Left forelimb (tissue), 1 donor: ENCODE measurements at places on chromosomes 5 and 9.

DNA sequence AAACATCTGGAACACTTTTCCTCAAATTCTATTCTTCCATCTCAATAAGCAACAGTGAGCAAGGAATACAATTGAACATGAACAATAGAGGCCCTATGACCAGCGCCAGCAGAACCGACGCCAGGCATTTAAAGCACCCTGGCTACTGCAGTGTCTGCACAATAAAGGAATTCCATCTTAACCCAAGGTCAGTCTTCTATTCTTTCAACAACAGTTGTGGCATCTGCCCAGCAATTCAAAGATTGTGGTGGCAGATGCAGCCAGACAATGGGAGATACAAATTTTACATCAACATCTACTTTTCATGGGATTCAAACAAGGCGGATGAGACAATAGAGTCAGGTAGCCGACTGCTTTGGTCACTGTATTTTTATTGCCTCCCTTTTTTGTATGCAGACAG lies 65.9 kb downstream of the ELL2 start:
- DNase-seq, result no peak

- no peak for DNase-seq
Observed at GRCh38 chr9:71608021-71608420, 160.3 kb downstream of the CEMIP2 start.

- no peak for DNase-seq
Observed at GRCh38 chr9:8224381-8224801, 424.8 kb upstream of the DMAC1 start.

DNA sequence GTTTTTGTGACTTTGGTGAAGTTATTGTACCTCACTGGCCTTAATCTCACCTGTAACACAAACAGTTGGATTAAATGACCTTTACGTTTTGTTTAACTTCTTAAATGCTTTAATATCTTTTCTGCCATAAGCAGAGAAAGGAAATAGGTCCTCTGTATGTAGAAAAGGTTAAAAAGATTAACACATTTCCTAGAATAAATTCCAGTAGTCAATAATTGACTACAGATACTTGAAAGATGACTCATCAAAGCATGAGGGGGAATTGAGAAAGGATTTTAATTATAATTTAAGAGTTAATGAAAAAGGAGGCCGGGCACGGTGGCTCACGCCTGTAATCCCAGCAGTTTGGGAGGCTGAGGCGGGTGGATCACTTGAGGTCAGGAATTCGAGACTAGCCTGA lies 35.8 kb upstream of the CMYA5 start:
- DNase-seq, result no peak

DNA sequence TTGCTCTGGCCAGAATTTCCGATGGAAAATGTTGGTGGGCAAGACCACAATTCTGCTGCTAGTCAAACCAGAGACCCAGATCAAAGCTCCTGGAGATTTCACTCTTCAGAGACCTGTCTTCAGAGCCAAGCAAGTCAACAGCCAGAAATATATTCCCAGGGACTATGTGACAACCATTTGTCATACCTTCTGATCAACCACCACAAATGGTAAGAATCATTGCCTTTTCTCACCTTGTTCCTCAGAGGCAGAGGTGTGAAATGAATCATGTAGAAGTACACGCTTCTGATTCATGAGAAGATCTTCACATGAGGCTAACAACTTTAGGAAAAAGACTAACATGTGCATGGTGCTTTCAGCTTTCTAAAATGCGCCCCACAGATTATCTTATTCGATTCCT lies 53.5 kb downstream of the SUSD1 start:
- DNase-seq, result no peak

DNA sequence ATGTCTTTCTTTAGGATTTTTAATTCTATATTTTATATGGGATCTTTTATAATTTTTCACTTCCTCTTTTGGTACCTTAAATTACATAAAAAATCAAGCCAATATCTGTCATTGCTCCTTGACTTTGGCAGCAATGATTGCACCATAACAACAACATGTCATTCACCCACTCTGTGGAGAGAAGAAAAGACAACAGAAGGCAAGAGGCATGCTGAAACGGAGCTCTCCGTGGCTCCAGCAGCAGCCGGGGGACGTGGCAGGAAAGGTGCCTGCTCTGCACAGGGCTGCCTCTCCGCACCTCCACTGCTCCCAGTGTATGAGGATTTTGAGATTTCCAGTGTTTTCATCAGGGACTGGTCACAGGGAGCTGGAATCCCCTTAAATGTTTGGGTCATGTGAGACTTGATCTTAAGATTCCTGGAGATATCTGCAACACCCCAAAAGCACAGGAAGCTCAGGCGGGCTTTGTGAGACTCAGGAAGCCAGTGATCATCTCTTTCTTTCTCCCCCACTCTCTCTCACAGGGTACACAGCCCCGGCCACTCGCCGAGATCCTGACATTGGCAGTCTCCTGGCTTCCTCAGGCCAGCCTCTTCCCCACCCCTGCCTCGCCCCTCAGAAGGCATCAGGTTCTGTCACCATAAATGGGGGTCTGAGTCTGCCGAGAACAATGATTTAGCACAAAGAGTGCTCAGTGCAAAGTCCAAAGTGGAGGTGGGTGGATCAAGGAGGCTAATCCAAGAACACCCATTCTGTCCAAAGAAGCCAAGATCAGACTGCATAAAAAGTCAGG lies 74.6 kb downstream of the ACTL7B start:
- no peak for DNase-seq

DNA sequence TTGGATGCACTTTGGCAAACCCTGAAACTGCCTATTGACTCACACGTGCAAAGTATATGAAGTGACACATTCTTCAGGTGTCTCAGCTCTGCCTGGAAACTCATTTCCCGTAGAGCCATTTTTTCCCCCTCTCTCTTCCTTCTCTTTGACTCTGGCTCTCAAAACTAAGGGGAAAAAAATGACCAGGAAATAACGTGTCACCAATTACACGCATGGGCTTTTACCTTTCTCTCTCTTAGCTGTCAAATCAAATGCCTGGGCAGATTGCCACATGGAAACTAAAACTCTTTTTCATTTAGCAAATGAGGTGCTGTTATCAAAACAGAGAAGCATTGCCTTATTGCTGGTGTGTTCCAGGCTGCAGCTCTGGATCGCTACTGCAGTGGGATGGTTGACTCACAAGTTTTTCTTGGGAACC lies 18.3 kb upstream of the IFNK start:
- no peak for DNase-seq

DNA sequence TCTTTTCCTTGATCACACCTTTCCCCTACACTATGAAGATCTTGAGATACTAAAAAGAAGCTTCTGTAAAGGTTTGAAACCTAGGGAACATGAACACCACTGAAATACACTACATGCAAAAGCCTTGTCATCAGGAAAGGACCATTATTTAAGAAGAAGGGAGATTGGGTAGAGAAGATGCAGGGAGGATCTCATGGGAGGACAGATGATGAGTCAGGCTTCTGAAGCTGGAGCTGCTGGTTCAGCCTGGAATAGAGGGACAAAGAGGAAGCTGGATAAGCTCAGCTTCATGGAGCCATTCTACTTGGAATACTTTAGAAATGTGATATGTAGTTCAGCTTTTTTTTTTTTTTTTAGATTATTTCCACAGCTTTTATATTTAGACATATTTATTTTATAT lies 169.8 kb downstream of the MAN2A1 start:
- no peak for DNase-seq

GRCh38 chr5:78526049-78526525 lies 122.5 kb downstream of the LHFPL2 start:
- no peak for DNase-seq

DNA sequence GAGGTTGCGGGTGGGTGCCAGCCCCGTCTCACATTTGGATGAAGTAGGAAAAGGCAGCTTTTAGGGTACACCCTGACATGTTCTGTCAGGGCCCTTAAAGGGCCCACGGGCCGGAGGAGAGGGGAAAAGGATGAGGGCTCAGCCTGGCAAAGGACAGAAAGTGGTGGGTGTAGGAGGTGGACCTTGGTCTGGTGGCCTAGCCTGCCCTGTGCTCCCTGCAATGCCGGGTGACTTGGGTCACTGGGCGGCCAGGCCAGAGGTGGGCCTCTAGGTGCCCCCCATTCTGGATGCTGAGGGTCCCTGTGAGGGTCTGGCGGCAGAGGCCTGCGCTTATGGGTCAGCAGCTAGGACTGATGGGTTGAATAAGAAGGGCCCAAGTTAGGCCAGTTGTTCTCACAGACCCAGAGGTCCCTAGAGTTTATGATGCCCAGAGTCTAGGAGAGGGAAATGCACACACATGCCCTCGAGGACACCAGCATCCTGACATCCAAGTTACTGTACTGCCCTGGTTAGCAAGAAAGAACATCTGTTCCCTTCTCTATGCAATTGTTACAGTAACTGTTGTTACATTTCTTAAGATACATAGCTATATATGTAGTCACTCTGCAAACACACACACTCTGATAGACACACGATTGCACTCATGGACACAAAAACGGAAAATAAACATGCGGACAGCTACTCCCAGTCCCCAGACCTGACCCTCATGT lies 12.5 kb downstream of the TRIM7 start:
- DNase-seq, result no peak

DNA sequence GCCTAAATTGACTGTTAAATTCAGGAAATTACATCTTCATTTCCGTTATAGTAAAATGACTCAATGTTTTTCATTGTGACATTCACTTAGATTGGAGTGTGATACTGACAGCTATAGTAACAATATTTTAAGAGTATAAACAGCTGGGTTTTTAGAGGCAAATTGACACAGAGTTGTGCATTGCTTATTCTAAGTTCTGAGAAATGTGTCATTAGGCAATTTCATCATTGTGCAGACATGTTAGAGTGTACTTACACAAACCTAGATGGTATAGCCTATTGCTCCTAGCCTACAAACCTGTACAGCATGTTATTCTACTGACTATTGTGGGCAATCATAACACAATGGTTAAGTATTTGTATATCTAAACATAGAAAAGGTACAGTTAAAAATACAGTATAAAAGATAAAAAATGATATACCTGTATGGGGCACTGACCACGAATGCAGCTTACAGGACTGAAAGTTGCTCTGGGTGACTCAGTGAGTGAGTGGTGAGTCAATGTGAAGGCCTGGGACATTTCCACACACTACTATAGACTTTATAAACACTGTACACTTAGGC lies 132.7 kb downstream of the PDE4D start:
- DNase-seq, result no peak

GRCh38 chr5:80990971-80991370 lies 30.8 kb downstream of the RASGRF2 start:
- DNase-seq, result no peak

GRCh38 chr5:56639476-56639875 lies 175.9 kb upstream of the MAP3K1 start:
- DNase-seq, result no peak

DNA sequence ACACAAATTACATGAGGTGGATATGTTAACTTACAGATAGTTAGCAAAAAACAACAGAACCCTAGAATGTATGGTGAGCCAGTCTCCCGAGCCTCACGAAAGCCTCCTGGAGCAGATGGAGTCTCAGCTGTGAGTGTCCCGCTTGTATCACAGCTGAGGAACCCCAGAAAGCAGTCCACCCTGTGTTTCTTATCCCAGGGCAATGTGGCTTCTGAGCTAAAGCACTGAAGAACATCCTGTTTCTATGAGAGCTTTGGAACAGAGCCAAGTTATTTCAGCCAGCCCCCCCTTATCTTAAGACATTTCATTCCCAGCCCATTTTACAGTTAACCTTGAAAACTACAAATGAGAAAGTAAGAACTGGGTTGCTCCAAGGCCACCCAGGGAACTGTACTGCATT lies 1220.9 kb upstream of the CDH6 start:
- no peak for DNase-seq

DNA sequence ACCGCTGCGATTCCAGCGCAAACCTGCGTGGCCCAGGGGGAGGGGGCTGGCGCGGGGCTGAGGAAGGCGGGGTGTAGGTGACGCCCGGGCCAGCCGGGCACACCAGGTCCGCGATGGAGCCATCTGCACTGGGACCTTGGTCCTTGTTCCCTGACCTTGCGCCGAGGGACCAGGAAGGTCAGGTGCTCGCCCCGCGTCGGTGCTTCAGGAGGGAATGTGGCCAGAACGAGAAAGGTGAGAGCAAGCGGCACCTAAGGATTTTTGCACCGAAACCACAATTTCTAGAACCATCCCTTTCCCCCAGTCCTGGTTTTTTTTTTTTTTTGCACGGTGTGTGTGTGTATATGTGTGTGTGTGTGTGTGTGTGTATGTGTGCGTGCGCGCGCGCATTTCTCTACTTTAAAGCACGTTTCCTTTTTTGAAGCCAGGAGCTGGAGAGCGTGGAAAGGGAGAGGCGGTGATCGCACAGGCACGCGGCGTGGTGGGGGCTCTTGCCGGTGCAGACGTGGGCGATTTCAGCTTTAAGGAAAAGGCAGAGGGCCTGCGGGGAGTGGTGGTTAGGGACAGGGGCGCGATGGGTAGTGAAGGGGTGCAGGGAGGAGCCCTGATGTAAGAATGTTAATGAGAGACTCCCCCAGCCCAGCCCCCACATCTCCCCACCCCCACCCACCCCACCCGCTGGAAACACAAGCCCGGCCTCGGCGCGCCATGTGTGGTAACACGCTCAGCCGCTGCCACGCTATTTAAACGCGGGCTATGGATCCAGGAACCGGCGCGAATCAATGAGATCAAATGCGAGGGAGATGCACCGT lies at the start of gene NPR3:
TSS of gene NPR3 (plus strand) at position 772 of the 812 bp plus-strand sequence. CDS start 456 bp downstream, outside the sequence.
- no peak for DNase-seq

DNA sequence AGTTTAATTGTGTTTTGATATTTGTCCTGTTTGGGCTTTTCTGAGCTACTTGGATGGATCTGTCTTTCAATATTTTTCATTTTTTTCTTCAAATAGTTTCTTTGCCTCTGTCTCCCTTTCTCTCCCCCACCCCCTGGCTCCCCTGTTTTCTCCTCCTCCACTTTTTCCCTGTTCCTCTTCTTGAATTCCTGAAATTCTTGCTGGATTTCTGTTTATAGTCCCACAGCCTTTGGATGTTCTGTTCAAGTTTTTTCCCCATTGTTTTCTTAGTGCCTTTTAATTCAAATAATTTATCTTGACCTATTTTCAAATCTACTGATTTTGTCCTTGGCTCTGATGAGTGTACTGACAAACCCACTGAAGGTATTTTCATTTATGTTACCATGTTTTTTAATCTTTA lies 113.0 kb downstream of the VPS13A start:
- no peak for DNase-seq

- no peak for DNase-seq
Observed at GRCh38 chr5:94218374-94218773, 400.0 kb downstream of the KIAA0825 start.

GRCh38 chr9:100011062-100011681 lies 87.6 kb downstream of the ERP44 start:
- DNase-seq, result no peak

GRCh38 chr9:73230251-73230650 lies 78.6 kb downstream of the ANXA1 start:
- DNase-seq, result no peak

DNA sequence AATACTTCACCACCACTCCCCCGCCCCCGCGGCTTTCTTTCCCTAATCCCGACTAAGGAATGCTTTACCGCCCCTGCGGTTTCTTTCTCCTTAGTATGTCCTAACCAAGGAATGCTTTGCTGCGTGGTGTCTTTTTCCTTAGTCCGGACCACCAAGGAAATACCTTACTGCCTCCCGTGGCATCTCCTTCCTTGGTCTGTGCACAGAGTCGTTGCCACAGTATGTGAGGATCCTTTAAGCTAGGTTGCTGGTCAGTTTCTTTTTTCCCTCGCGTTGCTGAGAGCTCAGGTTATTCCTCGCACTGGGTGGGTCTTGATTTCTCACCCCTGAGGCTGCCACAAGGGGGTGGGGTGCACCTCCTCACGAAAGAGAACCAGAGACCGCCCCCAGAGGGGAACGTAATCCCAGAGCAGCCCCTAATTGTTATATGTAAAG lies 309.4 kb downstream of the NR3C1 start:
- DNase-seq, result no peak
